ENCODE measurements at places on chromosomes 11 and 22.
A peak's percentile ranks its signal among the peaks of the same experiment; 100 is the strongest.

DNA sequence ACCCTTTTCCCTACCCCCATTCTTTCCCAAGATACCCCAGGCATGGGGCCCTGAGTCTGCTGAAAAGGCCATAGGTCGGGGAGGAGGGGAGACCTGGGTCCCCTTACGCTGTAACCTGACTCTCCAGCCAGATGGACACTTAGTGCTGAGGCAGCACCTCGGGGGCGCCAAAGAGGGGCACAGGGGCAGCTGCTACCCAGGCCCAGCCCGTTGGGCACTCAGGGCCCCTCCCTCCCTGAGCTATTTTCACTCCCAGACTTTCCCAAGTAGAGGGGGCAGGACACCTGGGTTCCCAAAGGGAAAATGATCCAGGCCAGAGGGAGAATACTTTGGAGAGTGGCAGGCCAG is 933 bp downstream of the ACTN3 start:
- peak; percentile 79 for DNase-seq

GRCh38 chr11:62542750-62543567 is 3.6 kb downstream of the AHNAK start:
- no peak for DNase-seq

GRCh38 chr11:65911682-65912568 is 6.9 kb downstream of the C11orf68 start:
- peak; percentile 57 for DNase-seq

DNA sequence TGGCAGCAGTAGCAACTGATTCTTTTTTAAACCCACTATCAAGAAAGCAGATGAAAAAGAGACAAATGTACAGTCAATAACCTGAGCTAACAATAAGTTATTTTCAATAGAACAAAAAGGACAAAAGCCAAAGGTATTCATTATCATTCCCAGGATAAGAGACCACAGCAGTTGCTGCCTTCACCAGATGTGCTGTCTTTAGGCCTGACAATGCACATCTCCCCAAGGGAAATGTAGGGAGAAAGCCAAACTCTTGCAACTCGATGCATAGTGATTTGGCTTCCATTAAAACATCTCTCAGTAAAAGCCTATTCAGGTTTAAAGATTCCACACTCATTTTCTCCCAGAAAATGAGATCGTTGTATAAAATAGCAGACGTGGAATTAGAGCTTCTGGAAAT is 210.7 kb downstream of the METTL15 start:
- no peak for DNase-seq

DNA sequence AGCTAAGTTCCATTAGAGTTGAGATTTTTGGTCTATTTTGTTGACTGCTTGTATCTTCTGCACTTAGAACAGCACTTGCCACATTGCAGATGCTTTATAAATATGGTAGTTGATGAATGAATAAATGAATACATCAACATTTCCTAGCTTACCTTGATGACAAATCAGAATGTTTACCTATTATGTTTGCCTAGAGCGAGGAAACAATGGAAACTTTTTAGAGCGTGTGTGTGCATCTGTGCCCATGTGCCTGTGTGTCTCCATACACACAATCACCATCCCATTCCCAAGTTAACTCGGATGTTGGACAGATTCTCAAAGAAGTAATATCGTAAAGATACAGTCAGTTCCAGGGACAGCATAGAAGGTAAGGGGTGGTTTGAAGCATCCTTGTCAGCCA is 139.1 kb downstream of the DBX1 start:
- DNase-seq = no peak

GRCh38 chr22:46855681-46856080 is 93.2 kb downstream of the TBC1D22A start:
- no peak for DNase-seq

DNA sequence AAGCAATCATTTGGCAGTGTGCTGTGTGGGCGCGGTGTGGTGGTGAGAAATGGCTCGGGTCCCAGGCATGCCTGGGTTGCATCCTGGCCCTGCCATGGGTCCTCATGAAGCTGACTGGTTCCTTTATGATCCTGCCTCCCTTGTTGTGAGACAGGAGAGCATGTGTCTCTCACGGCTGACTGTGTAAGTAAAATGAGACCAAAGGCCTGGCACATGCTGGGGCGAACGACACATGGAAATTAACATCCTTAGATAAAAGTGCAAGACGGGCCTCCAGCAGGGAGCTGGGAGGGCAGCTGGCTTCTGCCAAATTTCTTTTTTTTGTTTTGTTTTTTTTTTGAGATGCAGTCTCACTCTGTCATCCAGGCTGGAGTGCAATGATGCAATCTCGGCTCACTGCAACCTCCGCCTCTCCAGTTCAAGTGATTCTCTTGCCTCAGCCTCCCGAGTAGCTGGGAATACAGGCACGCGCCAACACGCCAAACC is 9.4 kb upstream of the FBLN1 start:
- DNase-seq = no peak

DNA sequence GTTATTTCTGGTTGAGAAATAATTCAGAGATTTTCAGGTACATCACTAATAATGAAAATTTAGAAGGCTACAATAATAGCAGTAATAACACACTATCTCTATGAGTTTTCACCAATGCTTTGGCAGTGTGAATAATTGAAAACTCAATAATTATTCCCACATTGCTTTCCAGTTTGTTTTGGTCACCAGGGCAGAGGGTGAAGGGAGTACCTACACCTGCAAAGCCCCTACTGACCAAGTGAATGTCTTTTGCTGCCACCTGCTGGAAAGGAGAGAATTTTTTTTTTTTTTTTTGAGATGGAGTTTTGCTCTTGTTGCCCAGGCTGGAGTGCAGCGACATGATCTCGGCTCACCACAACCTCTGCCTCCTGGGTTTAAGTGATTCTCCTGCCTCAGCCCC is 3.2 kb downstream of the NELL1 start:
- DNase-seq = no peak

DNA sequence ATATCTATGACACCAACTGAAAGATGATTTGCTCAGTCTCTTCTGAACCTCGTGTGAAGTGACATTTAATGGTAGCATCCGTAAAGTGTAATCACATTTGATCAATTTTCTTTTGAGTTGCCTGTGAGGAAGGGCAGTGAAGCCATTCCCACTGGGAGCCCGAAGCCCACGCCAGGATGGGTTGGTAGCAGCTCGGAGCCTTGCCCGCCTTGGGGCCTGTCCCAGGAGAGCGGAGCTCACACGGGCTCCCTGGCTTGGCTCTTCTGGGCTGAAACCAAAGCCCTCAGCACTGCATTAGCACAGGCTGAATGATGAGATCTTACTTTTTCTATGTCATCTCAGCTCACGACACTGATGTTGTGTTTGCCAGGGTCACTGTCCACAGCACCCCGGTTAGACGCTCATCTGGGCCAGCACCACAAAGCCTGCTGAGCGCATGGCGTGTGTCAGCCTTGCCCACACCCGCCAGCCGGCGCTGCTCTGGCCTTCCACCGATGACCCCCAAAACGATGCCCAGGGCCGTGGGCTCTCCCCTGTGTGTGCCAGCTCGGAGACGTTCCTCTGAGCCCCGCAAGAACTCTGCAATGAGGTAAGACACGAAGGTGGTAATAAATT is 9.3 kb upstream of the TRMU start:
- no peak for DNase-seq

DNA sequence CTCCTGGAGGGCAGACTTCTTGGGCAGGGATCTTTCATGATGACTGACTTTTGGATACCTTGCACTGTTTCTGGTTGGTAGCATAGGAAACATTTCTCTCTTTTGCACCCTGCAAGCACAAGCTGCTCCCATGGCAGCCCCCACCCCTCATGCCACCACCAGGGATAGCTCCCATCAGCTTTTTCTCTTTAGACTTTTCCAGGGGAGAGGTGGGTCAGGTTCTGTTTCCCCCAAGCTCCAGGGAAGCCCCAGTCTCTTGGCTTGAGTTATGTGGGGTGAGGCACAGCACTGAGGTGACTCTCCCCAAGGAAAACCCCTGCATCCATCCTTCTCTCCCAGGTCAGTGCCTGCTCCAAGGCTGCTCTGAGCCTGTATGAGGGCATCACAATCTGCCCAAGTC is 22.5 kb downstream of the LRRC32 start:
- no peak for DNase-seq

GRCh38 chr11:124646148-124646547 is 23.5 kb downstream of the TBRG1 start:
- DNase-seq = no peak

DNA sequence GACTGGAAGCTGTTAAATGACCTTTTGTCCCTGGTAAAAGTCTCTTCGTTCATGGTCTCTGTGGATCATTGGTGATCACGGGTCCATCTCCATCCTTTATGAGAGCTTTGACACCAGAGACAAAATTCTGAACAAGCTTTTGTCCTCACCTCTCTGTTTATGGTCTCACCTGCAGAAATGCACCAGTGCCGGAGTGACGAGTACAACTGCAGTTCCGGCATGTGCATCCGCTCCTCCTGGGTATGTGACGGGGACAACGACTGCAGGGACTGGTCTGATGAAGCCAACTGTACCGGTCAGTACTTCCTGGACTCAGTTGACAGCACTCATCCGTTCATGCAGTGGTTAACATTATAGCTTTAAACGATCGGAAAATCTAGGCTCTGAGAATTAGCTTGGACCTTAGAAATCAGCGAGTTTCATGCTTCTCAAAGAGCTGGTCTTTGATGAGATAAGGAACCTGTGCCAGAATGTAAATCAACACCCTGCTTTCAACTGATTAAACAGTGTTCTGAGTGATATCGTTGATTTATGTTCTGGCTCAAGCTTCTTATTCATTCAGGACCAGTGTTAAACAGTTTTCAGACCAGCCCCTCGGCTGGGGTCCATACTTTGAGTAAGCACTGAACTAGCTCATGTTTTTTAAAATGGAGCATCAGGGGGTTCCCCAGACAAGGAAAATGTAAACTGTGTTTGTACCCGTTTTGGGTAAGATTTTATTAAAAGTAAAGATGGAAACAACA is 124.5 kb upstream of the SORL1-AS1 start:
- DNase-seq = no peak

DNA sequence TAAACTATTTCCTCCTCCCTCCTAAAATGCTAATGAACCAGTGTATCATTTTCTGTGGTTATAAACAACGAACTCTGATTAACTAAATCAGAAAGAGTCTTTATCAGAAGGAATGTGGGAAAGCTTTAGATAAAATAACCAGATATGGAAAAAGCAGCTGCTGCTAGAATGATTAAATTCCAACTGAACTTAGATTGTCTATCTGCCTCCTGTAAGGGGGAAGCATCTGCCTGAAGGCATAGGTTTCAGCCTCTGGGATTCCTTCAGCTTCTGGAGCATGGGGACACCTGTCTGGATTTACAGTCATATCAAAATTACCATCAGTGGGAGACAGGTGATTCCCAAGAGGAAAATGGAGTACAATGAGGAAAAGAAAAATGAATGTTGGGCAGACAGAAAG is 1095.5 kb upstream of the CCDC90B start:
- DNase-seq = no peak

- DNase-seq = no peak
Observed at GRCh38 chr11:48020092-48020755, 39.9 kb downstream of the PTPRJ start.

DNA sequence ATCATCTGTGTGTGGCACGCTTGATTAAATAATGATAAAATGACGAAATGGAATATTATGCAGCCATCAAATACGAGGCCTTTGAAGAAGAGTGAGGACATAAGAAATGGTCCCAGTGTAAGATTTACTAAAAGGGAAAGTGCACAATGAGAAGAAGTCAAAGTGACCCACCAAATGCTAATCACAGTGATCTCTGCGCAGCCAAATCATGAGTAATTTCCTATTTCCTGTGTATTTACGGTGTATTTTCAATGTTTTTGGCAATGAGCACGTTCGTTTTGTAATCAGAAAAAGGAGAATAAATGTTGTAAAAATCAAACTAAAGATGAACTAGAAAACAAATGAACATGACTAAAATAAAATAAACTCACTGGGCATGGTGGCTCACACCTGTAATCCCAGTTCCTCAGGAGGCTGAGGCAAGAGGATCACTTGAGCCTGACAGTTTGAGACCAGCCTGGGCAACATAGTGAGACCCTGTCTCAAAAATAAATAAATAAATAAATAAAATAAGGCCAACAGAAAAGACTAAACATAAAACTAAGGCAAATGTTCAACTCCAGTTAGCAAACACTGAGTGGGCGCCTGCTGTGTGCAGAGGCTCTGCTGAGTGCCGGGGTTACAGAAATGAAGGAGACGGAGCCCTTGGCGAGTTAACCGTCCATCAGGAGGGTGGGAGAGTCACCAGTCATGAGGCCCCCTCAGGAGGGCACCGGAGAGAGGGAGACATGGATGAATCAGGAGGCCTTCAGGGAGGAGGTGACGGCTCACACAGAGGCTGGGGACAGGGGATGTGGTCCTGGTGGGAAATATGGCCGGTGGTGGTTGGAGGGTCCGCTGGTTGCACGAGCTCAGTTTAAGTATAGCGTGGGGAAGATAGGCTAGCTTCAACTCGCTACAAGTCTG is 26.0 kb upstream of the CBX7 start:
- no peak for DNase-seq

DNA sequence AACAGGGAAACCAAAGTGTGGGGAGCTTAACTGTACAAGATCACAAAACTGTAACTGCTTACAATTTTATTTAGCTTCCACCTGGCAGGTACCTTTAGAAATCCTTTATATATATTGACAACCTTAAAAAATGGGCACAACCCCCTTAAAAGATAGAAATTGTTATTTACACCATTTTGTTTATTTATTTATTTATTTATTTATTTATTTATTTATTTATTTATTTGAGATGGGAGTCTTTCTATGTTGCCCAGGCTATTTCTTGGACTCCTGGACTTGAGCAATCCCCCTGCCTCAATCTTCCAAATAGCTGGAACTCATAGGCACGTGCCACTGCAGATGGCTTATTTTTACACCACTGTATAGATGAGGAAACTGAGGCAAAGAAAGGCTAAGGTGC is 74.5 kb downstream of the INSC start:
- no peak for DNase-seq

Measured in NCI-H524 (cell line).